ENCODE measurements at places on chromosomes 5 and 9.

- DNase-seq = no peak
Observed at GRCh38 chr9:127162864-127163365, 40.5 kb upstream of the ANGPTL2 start.

DNA sequence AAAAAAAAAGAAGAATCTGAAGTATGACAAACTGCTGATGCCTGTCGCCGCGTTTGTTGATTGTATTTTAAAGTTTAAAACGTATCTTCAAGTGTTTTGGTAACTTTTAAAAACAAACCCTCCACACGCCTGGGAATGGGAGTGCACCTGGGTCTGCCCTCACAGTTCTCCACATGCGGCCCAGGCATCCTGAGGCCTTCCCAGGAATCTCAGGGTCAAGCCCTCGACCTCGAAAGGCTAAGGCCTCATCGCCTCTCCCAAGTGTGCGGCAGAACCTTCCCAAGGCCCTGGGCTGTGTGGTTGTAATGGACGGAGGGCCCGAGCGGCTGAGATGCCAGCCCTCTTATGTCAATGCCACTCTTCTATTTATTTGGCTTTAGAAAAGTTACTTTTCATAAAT, 94.4 kb downstream of the CAMSAP1 start:
- DNase-seq = no peak

DNA sequence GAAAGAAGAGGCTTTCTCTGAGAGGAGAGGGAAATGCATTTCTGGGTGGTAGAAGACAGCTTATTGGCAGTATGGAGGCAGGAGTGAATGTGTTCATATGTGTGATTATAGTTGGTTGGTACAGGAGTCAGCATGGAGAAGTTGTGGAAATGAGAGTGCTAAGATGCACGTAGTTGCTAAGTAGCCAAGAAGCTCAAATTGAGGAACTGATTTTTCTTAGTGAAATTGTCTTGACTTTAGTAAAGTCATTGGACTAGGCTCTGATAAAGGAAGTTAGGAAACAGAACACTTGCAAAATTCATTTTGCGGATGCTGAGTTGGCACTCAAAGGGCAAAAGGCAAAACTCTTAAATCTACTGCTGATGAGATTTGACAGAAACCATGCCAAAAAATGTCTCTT, 158.9 kb upstream of the VCAN start:
- no peak for DNase-seq

DNA sequence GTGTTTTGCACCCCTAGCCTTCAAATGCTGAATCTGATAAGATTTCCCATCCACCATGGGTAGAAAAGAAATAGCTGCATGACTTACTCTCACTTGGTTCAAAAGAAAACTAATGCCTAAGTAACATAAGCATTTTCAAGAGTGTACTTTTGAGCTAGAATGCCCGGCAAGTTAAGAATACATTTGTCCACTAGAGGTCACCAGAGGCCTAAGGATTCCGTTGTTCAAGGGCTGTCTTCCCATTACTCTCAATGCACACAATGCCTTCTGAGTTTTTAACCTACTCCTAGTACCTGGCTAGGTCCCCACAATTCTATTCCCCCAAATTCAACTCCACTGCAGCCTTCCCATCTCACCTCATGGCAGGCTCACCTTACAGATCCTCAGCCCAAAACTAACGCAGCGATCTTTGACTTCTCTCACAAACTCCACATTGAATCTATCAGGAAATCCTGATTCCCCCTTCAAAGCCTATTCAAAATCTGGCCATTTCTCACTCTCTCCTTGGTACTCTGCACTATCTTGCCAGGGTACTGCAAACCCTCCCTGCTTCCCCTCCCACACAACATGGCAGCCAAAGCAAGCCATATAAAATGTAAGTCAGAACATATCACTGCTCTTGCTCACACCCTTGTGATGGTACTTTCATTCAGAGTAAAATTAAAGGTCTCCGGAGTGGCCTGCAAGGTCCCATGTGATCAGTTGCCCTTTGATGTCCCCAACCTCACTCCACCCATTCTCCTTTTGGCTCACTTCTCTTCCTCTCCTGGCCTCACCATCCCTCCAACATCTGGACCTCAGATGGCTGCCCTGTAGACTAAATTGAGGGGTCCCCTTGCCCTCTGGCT, 13.4 kb downstream of the OXCT1 start:
- DNase-seq = no peak

DNA sequence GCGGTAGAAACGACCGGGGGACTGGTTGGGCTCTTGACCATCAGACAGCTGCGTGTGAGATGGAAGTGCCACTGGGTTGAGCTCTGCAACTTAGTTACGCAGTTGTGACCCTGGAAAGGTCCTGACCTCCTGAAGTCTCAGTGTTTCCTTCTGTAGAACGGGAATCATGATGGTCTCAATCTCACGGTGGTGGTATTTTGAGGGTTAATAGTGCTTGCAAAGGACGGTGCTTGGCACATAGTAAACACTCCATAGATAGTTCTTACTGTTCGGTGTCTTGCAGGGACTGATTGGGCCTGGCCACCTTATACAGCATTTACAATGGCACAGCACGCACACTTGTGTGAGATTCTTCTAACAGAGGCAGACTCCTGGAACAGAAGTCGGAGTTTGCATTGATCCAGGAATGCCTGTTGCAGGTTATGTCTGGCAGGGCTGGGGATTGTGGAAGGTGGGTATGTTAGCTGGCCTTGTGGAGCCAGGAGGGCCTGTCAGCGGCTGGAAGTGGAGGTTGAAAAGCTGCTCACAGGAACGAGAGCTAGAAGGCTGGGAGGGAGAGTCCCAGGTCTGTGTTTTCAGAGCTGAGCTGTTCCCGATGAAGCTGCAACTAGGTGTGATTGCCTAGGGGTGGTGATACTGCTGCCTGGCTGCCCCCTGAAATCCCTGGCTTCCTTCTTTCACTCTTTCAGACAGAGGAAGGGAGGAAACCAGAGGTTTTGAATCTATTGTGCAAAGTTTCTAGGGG, 962 bp upstream of the TXN start:
- DNase-seq = no peak

DNA sequence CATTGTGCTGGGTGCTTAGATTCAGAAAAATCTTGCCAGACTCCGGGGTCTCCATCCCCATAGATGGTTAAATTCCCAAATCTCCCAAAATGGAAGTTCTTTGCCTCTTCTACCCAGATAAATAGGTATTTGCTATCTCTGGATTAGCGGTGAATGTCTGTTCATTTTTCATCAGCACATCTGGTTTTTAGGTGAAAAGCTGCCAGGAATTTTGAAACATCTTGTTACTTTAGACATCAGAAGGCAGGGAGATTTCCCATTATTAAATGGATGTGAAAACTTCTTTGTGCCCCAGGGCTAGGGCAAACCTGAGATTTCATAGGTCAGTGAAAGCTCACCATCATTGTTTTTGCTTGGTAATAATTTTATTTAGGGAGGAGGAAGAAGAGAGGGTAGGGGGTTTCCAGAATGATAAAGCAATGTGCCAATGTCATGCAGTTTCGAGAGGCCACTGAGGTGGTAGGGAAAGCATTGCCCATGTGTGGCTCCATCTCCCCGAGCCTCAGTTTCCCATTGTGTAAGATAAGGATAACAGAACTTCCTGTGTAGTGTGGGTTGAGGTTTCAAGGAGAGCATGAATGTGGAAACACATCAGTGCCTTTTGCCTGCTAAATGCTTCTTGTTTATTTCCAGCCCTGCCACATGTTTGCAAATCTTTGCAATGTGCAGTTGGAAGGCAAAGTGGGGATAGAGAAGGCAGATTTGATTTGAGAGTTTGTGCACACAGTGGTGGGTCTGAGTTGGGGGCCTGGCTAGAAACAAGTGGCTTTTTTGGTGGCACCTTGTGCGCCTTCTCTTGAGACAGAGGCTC, 147.2 kb upstream of the KLF4 start:
- DNase-seq = no peak
